Bone marrow (tissue), 2 donors: ENCODE measurements at places on chromosomes 5 and 9.

GRCh38 chr5:119343766-119344165 lies 12.1 kb upstream of the TNFAIP8 start:
- no peak for DNase-seq

GRCh38 chr5:154677921-154678320 lies 77.3 kb upstream of the LARP1 start:
- no peak for DNase-seq

- no peak for DNase-seq
Observed at GRCh38 chr5:151060742-151061141, 20.1 kb downstream of the TNIP1 start.

DNA sequence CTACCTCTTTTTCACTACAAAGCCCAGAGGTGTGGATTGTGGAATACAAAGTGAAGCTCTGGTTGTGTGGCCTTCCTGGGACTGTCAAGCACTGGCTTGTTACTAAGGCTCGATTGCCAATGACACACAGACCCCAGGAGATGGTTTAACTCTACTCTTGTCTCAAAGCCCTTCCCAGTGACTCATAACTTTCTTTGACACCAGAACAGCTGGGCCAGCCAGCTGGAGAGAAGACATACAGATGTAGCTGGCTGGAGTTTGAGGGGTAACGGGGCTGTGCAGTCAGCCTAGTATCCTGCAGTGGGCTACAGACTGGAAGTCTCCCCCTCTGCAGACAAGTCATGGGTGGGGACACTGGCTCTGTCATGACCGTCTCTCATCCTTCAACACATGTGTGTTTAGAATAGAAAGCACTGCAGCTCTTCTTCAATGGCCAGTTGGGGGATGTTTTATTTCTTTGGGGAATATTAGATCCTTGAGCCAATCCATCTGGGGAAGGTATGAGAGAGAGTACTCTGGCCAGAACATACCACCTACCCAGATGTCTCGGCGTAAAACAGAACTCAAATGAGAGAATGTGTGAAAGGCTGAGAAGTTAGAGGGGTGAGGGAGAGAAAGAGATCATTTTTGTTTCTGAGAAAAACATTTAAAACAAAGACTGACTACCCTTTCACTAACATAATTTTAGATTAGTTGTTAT lies 53.3 kb downstream of the SEMA6A start:
- DNase-seq, result no peak

GRCh38 chr9:87673446-87674120 lies 52.3 kb upstream of the CTSL start:
- no peak for DNase-seq

- DNase-seq, result no peak
Observed at GRCh38 chr5:163609910-163610309, 104.5 kb downstream of the MAT2B start.
